ENCODE measurements at places on chromosomes 3 and 15.

GRCh38 chr3:10417847-10418246, 87.5 kb downstream of the ATP2B2 start:
- peak; percentile 43 for DNase-seq

- no peak for DNase-seq
Observed at GRCh38 chr15:39269352-39269751, 311.5 kb upstream of the THBS1 start.

DNA sequence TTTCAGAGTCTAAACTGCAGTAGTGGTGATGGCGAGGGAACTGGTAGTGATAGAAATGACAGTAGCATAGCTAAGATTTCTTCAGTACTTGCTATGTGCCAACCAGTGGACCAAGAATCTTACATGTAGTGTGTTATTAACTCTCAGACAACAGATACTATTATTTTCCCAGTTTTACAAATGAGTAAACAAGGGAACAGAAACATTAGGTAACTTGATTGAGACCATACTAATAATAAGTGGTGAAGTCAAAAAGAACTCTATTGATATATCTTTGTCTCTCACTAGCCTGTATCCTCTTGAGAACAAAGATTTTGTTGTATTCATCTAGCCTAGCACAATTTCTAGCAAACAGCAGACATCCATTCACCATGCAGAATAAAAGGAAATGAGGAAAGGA, 250.1 kb downstream of the ZBTB20 start:
- no peak for DNase-seq

GRCh38 chr15:98893401-98893800, 114.2 kb downstream of the PGPEP1L start:
- no peak for DNase-seq

DNA sequence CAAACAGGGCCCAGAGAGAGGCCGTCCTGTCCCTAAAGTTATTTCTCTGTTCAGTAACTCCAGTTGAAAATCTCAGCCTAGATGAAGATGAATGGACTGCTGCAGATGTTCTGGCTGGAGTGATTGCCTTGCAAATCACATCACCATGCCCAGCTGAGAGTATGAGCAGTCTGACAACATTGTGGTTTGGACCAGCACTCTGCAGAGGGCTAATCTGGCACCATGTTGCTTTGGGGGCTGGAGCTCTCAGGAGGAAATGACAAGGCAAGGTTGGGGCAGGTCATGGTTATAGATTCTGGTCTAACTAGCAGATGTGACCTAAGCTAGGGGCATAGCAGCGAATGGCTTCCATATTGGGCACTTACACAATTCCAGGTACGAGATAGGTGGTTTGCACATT, 314.2 kb downstream of the CLSTN2 start:
- DNase-seq, result no peak

- DNase-seq, result no peak
Observed at GRCh38 chr3:145953316-145953715, 207.7 kb downstream of the PLOD2 start.

DNA sequence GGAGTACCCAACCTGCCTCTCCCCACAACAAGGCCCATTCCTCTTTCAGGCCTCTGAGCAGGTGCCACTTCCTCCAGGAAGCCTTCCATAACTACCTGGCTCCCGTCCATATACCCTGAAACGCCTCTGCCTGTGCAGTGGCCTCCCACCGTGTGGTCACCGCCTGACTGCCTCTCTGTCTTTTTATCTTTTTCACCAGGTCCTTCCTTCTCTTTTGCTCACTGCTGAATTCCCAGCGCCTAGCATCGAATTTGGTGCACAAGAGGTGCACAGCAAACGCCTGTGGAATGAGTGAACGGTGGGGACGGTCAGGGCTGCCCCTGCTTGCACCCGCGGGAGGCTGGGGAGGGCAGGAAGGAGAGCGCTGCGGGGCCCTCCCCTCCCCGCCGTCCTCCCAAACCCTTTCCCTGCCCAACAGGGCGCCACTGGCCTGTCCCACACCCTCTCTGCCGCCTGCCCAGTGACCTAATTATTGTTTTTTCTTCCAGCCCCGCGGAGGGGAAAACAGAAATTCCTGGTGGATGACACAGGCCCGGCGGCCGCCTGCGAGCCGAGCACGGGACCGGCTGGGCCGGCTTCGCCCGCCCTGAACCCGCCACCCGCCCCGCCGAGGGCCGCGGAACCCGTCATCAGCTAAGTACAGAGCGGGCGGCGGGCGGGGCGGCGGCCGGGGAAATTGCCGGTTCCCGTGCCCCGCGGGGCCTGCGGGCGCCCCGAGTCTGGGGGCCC, 140.1 kb downstream of the SMAD6 start:
- DNase-seq, result peak; percentile 96

GRCh38 chr3:195904368-195904767, 4.0 kb downstream of the TNK2 start:
- peak; percentile 72 for DNase-seq

DNA sequence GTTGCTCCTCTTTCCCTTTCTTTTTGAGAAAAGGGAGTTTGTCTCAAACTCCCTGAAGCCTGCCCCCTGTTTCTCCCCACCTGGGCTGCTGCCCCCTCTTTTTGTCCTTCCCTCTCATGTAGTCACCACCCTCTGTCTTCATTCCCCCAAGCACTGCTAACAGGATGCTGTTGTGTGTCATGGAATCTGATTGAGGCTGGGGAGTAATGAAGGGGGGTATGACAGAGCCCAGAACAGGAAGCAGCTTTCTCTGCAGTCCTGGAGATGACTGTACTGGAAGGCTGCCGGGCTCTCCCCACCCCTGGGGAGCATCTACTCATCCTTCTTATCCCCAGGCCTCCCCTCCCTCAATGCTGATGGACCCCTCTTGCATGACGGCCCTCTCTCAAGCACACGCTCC, 181.6 kb downstream of the ABHD5 start:
- DNase-seq, result peak; percentile 23

GRCh38 chr3:191133359-191133758, 65.7 kb upstream of the OSTN start:
- DNase-seq, result no peak

- DNase-seq, result no peak
Observed at GRCh38 chr15:89225588-89225987, 4.2 kb upstream of the RLBP1 start.

DNA sequence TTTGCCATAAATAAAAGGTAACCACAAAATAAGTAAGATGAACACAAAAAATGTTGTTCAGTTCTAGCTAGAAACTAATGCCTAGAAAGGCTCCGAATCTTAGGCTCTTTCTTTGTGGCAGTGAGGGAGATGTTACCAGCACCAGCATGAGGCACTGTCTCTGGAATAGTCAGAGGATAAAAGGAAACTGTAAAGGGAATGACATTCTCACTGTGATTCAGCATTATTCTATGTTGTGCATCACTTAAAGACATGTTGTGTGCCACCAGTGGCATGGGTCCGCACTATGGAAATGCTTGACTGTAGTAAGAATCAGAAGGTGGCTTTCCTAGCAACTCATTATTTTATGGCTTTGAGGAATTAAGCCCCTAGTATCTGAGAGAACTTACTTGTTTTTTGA, 70.8 kb downstream of the SEC22A start:
- DNase-seq, result peak; percentile 24

DNA sequence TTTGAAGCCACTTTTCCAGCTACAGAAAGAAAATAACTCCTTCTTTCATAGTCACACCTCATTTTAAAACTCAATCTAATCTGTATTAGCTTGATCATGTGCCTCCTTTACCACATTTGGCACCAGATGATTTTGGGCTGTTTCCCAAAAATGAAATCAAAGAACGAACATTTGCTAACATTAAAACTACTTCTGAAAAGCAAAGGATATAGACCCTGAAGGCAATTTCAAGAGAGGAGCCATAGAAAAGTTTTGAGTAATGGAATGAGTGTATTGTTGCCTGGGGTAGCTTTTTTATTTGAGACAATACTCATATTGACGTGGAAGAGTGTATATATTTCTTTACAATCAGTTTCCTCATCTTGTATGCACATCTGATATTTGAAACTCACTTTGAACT, 152.8 kb upstream of the TBL1XR1 start:
- no peak for DNase-seq

DNA sequence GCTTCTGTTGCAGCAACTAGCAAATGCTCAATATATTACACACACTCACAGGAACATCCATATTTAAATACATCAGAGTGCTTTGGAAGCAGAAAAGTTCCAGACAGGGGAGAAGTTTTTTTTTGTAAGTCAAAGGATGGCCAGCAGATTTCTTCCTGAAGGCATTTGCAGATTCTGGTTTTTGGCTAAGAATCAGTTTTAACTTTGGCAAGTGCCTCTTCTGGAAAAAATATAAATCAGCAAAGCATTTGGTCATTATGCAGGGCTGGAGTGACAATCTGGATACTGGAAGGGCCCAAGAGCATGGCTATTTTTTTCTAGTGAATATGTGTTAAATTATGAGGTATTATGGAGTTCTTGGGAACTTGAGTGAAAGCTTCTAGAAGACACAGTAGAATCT, 495.3 kb upstream of the ARPP21 start:
- no peak for DNase-seq

- DNase-seq, result no peak
Observed at GRCh38 chr3:38226273-38226672, 39.3 kb upstream of the SLC22A13 start.

DNA sequence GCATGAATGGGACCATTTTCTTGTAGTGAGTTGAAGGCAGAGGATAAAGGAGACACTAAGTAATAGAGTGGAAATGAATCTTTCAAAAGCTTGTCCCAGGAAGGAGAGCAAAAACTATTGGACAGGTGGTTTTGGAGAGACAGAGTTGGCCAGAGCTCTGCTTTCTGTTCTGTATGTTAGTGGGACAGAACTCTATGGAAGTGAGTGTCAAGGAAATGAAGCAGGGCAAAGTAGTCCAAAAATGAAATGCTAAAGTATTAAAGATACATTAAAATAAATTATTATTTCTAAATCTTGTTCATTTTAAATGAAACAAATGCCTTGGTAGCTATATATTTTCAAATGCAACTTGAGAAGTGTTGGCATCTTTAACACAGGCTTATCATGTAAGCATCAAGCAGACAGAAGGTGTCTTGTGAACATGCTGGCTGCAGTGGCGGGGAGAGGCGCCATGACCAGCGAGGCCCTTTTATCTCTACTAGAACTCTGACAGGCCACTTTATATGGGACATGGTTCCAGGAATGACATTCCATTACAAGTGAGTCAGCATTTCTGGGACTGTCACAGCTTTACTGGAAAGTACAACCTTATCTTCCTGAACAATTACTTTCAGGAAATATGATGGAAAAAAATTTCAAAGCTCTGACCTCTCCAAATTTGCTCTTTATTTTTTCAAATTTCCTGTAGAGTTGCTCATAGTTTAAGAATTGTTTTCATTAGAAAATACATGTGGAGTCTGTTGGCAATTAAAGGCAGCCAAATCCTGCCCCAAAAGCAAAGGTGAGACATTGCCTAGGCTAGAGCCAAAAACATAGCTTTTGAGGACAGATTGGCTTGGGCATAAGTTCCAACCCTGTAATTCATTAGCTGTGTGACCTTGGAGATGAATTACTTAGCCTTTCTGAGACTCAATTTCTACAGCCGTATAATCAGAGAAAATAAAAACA, 106.5 kb downstream of the ECT2 start:
- DNase-seq, result no peak

DNA sequence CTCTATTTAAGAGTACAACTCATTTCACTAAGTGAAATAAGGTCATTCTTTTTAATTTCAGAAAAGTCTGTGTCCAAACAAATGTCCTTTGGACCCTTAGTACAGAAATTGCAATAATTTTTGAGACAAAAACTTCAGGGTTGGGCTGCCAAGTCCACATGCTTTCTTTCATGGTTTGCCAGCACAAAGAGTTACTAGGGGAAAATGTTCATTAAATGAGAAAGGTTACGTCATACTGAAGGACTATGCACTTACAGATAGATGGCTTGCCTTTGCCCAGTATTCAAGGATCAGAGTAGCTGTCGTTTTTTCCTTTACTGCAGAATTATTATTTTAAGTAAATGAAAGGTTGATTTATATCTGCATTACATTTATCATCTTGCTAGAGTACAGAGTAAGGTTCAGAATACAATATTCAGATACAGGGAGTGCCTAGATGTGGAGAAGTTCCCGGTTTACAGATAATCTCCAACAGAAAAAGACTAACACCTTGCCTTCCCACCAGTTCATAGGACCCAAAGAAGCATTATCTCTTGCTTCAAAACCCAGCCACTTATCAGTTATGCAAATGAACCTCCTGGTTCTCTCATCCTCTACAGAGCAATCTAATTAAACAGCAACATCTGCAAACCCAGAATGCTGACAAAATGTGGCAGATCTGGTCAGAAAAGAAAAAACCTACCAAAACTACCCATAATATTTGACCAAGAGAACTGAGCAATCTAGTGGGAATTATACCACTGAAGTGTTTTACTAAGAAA, 179.3 kb downstream of the FRMD5 start:
- no peak for DNase-seq

DNA sequence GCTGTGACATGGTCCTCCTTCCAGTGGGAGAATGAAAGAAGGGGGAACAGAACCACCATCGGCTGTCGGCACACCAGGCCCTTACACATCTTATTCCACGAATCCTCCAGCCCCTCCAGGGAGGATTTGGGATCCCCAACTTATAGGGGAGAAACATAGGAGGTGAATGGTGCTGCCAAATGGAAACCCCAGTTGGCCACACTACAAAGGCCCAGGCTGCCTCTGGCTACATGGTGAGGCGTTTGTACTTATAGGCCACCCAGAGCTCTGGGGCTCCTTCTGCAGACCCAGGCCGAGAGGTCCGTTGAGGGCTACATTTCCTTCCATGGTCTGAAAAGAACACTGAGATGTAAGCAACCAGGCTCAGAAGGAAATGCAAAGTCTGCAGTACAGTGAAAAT, 12.0 kb downstream of the AMOTL2 start:
- DNase-seq, result no peak

- DNase-seq, result no peak
Observed at GRCh38 chr3:71217640-71218222, 365.8 kb downstream of the FOXP1 start.

GRCh38 chr3:142287866-142288638, 62.7 kb upstream of the GK5 start:
- DNase-seq, result no peak

DNA sequence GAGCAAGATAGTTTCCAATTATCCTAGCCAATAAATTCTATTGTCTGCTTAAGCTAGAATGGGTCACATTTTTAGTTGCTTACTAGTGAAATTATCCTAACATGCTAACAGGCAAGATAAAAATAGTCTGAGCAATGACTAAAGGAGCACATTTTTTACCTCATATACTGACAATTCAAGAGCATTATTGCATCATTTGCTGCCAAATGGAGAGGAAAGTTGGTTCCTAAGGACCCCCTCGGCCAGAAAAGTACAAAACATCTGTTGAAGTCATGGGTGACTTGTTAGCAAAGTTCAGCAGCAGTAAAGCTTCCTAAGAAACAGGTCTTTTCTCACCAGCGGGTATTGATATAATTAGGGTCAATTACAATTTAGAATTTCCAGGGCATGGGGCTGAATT, 1001.0 kb downstream of the FHIT start:
- DNase-seq, result no peak

GRCh38 chr3:120350401-120350941, 1.3 kb upstream of the LRRC58 start:
- DNase-seq, result peak; percentile 47
